Transverse colon (tissue), 4 donors: ENCODE measurements at places on chromosomes 2 and 18.
A peak's percentile ranks its signal among the peaks of the same experiment; 100 is the strongest.

DNA sequence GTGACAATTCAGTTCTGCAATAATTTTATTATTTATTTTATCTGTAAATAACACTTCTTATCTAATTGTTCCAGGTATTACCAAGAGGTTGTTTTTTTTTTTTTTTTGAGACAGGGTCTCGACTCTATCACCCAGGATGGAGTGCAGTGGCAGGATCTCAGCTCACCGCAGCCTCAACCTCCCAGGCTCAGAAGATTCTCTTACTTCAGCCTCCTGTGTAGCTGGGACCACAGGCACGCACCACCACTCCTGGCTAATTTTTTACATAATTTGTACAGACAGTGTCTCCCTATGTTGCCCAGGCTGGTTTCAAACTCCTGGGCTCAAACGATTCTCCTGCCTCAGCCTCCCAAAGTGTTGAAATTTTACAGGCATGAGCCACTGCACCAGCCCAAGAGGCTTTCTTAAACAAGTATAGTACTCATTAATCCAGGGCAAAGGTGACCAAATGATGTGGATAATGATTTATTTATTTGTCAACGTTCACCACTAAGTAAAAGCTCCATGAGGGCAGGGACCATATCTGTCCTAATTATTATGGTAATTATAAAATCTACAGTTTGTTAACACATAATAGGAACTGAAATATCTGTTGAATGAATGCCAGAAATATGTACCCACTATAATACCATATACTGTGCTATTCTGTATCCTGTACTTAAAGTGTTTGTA lies 12.0 kb downstream of the STK17B start:
- DNase-seq, result no peak

- DNase-seq, result no peak
Observed at GRCh38 chr2:113922784-113923183, 32.9 kb downstream of the ACTR3 start.

DNA sequence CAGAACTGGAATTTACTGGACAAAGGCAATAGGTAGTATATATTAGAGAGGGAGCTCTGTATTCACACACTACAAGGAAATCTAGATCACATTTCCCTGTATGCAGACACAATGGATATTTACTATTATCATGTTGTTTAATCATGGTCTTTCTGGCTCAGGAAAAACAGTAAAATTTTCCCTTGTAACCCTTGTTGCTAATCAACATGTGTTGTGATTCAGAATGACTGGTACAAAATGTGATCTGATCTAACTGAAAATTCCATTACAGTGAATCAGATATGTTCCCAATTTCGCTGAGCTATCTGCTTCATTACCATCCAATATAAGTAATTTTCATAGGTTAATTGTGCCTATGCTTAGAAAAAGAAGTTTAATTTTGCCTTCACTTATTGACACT lies 1109.7 kb downstream of the LRP1B start:
- DNase-seq, result no peak

- DNase-seq, result no peak
Observed at GRCh38 chr18:75638776-75639471, 211.4 kb upstream of the SMIM21 start.

GRCh38 chr2:177001334-177001733 lies 211.3 kb upstream of the HNRNPA3 start:
- DNase-seq, result no peak

GRCh38 chr2:190110699-190111098 lies 48.2 kb upstream of the MSTN start:
- DNase-seq, result no peak

DNA sequence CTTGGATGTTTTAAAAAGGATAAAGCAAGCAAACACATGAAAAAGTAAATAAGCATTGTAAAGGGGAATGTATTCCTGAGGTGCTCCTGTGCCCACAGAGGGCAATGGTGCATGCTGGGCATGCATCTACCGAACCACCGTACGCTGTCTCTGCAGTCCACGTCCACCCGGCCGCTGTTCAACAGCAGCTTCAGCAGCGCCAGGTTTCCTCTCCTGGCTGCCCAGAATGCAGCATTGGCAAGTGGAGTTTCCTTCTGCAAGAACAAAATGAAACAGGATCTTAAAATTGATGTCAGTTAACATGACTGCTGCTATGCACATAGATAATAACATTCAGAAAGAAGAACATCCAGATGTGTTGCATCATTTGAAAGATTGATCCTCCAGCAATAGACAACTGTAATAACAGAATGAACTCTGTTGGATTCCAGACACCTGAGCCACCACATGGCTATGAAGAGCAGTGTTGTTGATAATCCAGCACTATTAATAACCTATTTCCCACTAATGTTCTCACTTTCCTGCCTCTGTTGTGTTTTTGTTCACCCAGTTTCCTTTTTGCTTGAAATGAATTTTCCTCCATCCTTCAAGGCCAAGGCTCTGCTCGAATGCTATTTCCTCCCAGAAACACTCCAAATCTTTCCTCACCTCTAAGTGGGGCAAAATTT lies 13.6 kb downstream of the ANKRD29 start:
- no peak for DNase-seq

DNA sequence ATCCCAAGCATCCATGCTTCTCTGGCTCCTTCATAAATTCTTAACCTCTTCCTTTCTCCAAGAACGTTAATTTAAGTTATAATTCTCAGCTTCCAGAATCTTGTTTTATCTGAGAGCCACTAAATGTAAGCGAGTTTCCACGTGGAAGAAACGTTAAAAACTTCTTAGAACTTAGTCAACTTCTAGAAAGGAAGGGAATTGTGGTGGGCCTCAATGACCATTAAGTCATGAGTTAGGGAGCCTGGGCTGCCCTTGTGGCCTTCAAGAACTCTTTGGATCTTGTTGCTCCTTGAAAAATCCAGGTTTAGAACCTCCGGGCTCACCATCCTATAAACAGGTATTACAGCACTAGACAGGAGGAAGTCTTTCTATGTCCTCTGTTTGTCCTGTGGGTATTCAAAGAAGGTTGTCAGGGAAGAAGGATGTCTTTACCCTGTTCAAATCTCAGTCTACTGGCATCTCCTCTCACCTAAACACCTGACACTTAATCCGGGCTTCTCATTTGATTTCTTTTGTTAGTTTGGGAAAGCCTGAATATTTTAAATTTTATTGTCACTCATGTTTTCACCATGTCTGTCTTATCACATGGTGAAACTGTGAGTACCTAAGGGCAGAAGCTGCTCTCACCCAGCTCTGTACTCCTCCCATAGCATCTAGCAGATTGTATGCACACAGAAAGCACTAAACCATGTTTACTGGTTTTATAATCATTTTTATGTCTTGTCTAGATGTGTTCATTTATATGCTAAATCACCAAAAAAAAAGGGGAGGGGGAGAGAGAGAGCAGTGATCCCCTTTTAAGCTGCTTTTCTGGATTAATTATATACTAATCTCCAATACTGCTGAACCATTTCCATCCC lies 6.3 kb downstream of the RND3 start:
- no peak for DNase-seq

GRCh38 chr2:126774290-126774689 lies 118.3 kb downstream of the GYPC start:
- no peak for DNase-seq

- DNase-seq, result peak; percentile 13
Observed at GRCh38 chr2:128654408-128654807, 335.7 kb upstream of the HS6ST1 start.

- no peak for DNase-seq
Observed at GRCh38 chr18:62897153-62897552, 181.8 kb downstream of the PHLPP1 start.

- DNase-seq, result no peak
Observed at GRCh38 chr2:4903656-4904348, 788.4 kb upstream of the SOX11 start.

GRCh38 chr2:124437811-124438210 lies 412.7 kb downstream of the CNTNAP5 start:
- DNase-seq, result no peak

DNA sequence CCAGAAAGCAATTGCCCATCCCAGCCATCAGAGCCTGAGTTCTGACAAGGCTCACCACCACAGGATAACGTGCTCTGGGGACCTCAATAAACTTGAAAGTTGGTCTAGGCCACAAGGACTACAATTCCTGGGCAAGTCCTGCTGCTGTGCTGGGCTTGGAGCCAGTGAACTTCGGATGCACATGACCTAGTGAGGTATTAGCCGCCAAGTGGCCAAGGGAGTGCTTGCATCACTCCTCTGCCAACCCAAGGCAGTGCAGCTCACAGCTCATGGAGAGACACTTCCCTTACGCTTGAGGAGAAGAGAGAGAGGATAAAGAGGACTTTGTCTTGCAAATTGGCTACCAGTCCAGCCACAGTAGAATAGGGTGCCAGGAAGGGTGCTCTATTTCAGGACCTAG lies 219.6 kb downstream of the MBD2 start:
- DNase-seq, result no peak

GRCh38 chr2:101400506-101401325 lies 13.4 kb upstream of the CREG2 start:
- DNase-seq, result no peak

DNA sequence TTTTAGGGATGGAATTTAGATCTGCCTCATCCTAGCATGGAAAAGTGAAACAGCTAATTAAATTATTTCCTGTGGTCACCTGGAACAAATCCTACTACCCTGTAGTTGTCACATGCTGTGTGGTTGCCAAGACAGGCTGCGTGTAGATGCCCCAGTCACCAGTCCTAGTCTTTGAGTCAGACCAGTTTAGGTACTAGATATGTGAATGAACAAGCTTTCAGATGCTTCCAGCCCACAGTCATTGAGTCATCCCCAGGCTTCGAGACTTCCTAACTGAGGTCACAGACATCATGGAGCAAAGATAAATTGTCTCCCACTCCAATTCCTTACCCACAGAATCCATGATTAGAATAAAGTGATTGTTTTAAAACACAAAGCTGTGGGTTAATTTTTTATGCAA lies 35.8 kb upstream of the GRB14 start:
- DNase-seq, result no peak

- no peak for DNase-seq
Observed at GRCh38 chr18:66780609-66781008, 176.7 kb upstream of the CDH19 start.

DNA sequence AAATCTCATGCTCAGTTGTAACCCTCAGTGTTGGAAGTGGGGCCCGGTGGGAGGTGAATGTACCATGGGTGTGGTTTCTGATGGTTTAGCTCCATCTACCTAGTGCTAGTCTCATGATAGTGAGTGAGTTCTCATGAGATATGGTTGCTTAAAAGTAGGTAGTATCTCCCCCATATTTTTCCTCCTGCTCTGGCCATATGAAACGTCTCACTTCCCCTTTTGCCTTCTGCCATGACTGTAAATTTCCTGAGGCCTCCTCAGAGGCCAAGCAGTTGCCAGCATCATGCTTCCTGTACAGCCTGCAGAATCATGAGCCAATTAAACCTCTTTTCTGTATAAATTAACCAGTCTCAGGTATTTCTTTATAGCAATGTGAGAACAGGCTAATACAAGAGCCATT lies 62.8 kb upstream of the RNF152 start:
- DNase-seq, result no peak

- DNase-seq, result no peak
Observed at GRCh38 chr2:9779596-9780264, 63.5 kb upstream of the TAF1B start.
